Endothelial cell of umbilical vein (primary cell): ENCODE measurements at places on chromosomes 5 and 9. TPM values are rescaled to one million over a fixed set of nuclear protein-coding genes. Genes with fewer than 3 reads are reported as not detected.

SHOC1 gene
- total RNA-seq: not detected in 2 replicates

SSBP2 gene
- 7.9 and 9.6 TPM in 2 replicates for total RNA-seq

DOCK8 gene
- total RNA-seq: 1.3 and 12.0 TPM in 2 replicates

WDR31 gene
- total RNA-seq: 0.62 and 1.00 TPM in 2 replicates

FRMPD1 gene
- not detected in 2 replicates for total RNA-seq

IL3 gene
- total RNA-seq: not detected in 2 replicates

CACFD1 gene
- 9.7 and 9.8 TPM in 2 replicates for total RNA-seq

PTAR1 gene
- total RNA-seq: 41.5 and 46.8 TPM in 2 replicates

GRXCR2 gene
- not detected in 2 replicates for total RNA-seq

UBE2D2 gene
- 156 and 172 TPM in 2 replicates for total RNA-seq

CFAP77 gene
- total RNA-seq: not detected in 2 replicates

GFI1B gene
- total RNA-seq: not detected in 2 replicates

ADAMTSL1 gene
- 16.9 and 18.4 TPM in 2 replicates for total RNA-seq

CXCL14 gene
- total RNA-seq: not detected in 2 replicates
